ENCODE measurements at places on chromosomes 2 and 18. TPM values are rescaled to one million over a fixed set of nuclear protein-coding genes. Genes with fewer than 3 reads are reported as not detected.

- no peak for ATAC-seq
Measured at GRCh38 chr2:39377226-39377939, 59.7 kb downstream of the MAP4K3 start.

GPBAR1 gene
- 1.1 TPM for total RNA-seq

DNA sequence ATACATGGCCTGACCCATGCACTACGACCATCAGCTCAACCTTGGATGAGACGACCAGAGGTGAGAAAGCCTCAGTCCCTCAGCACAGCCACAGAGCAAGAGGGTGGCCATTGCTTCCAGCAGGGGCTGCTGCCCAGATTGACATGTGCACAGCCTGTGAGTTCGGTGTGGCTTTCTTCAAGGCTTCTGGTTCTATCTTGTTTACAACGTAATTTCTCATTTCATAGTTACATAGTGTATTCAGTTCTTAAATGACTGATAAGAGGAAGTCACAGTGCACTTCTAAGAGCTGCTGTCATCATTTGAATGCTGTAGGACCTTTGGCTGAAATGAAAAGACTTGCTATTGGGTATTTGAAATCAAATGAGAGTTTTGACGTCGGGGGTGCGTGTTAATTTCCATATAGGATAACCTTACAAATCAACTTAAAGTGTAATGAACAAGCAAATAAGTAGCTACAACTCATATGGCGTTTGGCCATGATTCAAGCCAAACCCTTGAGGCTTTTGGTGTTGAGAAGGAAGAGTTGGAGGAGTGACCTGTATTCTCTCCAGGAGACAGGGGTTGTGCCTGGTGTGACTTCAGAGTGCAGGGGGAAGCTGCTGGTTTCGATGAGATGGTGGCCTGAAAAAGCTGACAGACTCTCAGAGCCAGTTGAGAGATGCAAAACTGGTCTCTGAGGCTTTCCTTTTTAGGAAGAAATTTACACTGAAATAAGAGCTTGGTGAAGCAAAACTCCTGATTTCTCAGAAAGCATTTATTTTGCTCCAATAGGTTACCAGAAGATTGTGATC lies 51.0 kb downstream of the TSHZ1 start:
- no peak for ATAC-seq

DNA sequence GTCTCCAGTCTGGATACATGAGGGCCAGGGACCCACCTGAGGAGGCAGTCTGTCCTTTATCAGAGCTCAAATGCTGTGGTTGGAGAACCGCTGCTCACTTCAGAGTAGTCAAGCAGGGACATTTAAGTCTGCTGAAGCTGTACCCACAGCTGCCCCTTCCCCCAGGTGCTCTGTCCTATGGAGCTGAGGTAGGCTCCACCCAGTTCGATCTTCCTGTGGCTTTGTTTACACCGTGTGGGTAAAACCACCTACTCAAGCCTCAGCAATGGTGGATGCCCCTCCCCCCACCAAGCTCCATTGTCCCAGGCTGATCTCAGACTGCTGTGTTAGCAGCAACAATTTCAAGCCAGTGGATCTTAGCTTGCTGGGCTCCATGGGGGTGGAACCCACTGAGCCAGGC lies 731.4 kb upstream of the HS6ST1 start:
- ATAC-seq: no peak

DNA sequence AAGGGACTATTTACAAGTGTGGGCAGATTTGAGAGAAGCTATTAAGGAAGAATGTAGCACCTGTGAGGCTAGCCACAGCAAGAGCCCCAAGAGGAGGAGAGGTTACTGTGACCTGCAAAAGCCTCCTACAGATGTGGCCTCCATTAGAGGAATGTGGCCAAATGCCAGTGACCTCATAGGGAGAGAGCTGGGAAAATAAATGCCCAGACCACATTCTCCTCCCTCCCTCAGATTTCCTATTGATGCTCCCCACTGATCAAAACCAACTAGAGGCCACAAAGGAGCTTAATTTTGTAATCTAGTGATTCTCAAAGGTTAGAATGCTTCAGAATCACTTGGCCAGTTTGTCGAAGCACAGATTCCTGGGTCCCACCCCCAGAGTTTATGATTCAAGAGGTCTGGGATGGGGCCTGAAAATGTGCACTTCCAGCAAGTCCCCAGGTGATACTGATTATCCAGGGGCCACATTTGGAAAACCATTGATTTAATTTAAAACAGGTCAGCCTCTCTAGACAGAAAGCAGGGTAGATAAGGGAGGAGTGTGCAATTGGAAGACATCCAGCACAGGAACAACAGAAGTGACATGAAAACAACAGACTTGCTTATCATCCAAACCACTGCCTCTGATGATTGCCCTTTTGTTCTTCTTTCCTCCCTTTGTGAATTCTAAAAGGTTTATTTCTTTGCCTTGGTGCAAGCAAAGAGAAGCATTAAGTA lies 61.2 kb upstream of the RBBP8 start:
- ATAC-seq: no peak

DNA sequence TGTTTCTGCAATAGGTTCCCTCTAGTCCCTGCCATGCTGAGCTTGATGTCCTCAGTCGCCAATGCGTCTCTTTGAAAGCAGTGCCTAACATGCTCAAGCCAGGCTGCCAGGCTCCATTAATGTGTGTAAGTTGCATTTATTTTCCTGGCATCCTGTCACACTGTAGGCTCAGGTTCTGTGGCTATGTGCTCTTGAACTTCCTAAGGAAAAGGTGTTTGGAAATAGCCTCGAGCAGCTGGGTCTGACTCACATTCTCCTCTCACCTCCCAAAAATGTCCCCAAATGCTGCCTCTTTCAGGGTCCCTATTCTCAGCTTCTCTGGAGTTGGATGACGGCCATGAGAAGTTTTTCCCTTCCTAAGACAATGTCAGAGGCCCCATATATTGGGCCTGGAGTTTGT lies 58.0 kb upstream of the SLC14A2 start:
- no peak for ATAC-seq

DNA sequence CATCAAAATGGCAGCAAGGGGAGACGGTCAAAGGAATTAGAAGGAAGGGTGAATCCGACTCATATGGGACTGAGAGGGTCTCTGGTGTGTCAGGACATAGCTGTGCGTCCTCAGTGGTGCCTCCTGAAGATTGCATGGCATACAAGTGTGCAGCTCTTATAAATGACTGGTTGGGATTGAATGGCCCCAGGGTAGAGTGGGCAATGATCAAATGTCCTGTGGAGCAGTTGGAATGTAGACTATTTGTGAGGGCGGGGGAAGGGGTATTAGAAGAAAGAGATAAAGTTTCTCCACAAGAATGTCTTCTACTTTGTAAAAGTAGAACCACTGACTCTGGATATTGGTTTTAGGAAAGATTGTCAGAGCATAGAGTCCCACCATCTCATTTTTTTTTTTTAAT lies 24.6 kb downstream of the CTLA4 start:
- no peak for ATAC-seq

FAP gene
- total RNA-seq: 0.31 TPM

DNA sequence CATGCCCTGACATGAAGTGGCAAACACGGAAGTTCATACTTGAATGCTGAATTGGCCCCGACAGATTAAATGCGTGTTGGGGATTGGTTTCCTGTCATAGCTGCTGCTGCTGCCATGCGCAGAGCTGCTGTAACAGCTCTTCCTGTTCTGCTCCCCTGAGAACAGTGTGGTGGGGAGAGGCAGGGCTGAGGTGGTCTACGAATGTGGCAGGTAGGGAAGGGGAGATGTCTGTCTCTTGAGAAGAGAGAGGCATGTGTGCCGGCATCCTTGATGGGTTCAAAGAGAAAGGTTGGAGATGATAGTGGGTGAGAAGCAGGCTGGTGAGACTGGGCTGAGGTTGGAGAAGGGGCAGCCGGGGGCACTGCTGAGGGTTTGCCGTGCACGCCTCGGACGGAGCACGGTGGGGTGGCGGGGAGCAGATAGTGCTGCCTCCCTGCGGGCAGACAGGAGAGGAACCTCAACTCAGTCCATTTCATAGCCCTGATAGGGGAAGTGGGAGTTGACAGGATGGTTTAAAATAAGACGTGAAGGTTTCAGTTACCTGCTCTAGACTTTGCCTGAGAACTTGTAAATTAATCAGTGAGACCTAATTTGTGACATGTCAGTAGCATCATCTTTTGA lies 46.1 kb downstream of the TMEM185B start:
- no peak for ATAC-seq

DNA sequence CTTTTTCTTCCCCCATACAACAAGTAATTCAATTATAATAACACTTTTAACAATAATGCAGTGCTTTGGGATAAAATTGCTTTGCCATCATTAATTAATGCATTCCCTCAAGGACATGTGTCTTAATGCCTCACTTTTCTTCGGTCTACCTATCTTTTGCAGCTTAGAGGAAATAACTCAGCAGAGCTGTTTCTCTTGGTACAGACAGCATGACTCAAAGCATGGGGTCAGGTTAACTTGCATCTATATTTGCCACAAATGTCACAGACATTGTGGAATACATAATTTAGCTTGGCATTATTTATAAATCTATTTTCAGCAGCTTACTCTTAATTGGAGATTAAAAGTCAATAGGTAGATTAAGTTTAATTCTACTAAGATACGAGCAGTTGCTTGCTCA lies 376.1 kb upstream of the CNTNAP5 start:
- ATAC-seq: no peak

DNA sequence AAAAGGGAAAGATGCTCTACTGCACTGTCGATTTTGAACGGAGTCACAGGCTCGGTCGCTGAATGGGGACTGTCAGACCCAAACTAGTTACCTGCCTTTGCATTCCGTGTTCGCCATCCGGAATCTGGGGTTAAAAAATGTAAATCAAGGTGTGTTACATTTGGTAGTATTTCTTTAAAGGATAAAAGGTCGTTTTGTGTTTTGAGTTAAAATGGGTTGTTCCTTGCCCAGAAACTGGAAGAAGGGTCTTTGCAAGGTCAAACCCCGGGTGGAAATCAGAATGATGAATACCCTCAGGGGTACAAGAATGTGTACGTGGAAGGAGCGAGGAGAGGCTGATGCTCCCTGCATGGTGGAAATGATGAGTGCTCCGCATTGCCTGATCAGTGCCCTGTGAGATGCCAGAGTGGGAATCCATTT lies 1.0 kb downstream of the VSNL1 start:
- no peak for ATAC-seq

DNA sequence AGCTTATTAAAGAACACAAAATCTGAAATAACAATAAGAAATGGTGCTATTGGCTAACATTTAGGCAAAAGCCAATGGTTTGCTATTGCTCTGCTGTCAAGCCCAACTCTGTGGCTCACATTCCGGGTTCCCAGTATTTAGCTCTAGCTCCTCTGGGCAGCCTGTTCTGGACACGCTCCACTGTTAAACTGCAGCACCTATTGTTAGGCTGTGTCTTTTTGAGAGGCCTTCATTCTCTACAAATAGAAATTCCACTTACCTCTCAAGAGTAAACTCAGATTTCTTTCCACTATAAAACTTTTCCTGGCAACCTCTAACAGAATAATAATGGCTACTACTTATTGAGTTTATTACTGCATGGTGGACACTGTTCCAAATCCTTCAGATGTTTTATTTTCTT lies 3.7 kb upstream of the KLHL14 start:
- no peak for ATAC-seq

EGR4 gene
- total RNA-seq: 0.22 TPM

GRCh38 chr2:150063432-150063889 lies 424.0 kb downstream of the RND3 start:
- peak; percentile 8 for ATAC-seq

DNA sequence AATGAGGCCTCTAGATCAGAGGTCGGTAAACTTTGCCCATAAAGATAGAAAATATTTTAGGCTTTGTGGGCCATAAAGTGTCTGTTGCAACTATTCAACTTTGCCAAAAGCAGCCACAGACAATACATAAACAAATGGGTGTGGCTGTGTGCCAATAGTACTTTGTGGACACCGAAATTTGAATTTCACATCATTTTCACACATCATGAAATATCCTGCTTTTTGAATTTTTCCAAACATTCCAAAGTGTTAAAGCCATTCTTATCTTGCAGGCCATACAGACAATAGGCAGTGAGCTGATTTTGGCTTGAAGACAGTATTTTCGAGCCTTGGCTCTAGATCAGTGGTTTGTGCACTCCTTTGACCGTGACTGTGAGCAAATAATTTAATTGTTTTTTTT lies 51.1 kb upstream of the EPC2 start:
- ATAC-seq: no peak

DNA sequence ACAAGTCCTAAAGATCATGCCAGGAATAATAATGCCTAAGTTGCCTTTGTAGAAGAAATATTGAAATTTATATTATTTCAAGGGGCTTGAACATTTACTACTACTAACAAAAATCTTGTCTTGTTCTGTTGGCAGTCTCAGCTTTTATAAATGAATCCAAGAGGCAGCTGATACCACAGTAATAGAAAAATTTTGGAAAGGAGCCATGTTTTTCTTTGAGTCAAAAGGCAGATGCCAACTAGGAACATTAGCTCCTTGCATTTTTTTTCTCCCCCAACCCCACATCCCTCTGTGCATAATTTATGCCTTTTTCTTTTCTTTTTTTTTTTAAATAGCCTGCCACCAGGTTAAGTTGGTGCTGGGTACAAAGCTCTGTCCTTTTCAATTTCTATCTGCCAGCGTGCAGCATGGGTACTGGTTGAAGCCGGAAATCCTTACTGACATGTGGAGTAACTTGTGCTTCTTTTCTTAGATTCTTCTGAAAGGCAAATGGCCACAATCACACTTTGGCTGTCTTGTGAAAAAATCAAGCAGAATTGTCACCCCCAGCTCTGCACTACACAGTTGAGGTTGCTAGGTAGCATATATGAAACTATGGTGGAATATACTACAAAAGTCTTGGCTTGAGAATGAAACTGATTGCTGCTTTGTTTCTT lies 98.8 kb downstream of the RHBDD1 start:
- ATAC-seq: no peak

TMEM182 gene
- 5.7 TPM for total RNA-seq

GRCh38 chr2:46273919-46274318 lies 23.3 kb upstream of the EPAS1 start:
- no peak for ATAC-seq

L3MBTL4 gene
- total RNA-seq: 0.75 TPM

MPHOSPH10 gene
- total RNA-seq: 37.4 TPM

FABP1 gene
- 0.36 TPM for total RNA-seq

- ATAC-seq: no peak
Measured at GRCh38 chr2:149686136-149687051, 98.8 kb upstream of the MMADHC start.

- no peak for ATAC-seq
Measured at GRCh38 chr2:210302326-210302725, 12.6 kb downstream of the MYL1 start.

GRCh38 chr2:172345956-172346555 lies 81.3 kb upstream of the ITGA6 start:
- ATAC-seq: no peak

KLHL41 gene
- 2.4 TPM for total RNA-seq

- peak; percentile 39 for ATAC-seq
Measured at GRCh38 chr2:85705680-85706039, 11.5 kb downstream of the GNLY start.

GRCh38 chr2:219362072-219362471 lies 25.6 kb downstream of the DNPEP start:
- no peak for ATAC-seq

DNA sequence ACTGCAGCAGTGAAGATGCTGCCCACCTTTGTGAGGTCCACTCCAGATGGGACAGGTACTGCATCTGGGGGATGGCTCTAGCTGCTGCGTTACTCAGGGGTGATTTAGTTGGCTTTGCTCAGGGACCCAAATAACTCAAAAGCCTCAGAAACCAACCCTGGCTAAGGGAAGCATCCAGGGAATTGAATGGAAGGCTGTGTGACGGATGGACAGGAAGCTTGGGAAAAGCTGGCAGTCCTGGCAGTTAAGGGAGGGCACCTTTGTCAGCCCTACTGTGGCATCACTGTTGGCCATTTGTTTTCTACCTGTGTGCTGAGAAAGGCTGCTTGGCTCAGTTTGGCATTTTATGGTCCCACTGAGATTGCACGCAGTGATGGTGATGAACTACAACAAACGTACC lies 20.5 kb downstream of the HK2 start:
- no peak for ATAC-seq

Measured in motor neuron (in vitro differentiated cells).